ENCODE measurements at places on chromosomes 12 and 14.

DNA sequence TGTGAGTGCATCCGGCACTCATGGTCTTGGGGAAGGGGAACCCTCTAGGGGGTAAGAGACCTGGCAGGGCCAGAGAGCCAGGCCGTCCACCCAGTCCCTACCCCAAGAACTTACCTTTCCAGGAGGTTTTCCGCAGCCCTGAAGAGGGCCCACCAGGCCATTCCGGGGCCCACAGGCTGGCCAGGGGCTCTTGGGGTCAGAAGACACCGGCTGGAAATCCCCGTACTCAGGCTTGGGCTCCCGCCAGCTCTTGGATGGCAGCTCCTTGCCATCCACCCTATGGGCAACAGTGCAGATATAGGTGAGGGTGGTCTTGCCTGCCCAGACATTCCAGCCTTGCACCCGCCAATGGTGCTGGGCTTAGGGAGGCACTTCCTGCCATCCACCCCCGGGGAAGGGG lies 34.6 kb downstream of the NCKAP5L start:
- DNase-seq: no peak

DNA sequence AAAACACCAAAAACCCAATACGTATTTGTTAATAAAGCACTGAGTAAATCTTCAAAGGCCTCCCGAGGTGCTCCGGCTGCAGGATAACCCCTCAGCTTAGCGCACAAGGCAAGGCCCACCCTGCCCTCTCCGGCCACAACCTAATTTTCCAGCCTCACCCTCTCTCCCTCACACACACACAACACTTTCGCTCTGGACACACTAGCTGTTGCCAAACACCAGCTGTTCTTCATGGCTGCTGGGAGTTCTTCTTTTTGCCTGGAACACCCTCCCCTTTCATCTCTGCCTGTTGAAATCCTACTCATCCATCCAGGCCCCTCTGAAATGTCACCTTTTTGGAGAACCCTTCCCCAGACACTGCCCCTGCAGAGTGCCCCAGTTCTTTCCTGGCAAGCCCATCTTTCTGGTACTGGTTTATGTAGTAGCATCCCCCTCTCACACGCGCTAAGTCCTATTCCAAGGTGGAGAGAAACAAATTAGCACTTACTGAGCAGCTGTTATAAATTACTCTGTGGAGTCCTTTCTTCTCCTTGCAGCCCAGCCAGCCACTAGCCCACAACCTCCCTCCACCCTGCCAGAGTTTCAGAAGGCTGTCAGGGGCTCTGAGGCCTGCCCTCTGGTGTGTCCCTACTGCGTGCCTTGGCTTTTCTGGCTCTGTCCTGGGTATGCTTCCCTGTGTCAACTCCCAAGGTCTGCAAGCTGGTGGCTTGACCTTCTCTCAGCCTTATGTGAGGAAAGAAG lies 805 bp upstream of the CRACR2A start:
- peak; percentile 32 for DNase-seq

DNA sequence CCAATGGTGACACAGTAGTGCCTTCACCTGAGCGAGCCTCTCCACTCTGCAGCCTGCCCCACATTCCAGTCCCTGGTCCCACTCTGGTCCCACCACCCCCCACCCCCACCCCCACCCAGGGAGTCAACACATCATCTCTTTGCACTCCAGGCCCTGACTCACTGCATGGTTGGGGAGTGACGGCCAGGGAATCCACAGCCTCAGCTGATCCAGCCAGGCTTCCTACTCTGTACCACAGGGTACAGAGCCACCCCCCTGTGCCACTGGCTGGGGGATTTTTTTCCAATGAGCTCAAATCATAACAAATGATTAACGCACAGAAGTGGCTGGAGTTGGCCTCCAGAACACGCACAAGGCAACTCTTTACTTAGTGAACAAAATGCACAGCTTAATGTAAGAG lies 233.7 kb downstream of the NTF3 start:
- DNase-seq: no peak

- no peak for DNase-seq
Observed at GRCh38 chr12:50047693-50048250, 9.6 kb upstream of the ASIC1 start.

GRCh38 chr14:65070471-65070976 lies 31.8 kb downstream of the MAX start:
- peak; percentile 87 for DNase-seq

- DNase-seq: no peak
Observed at GRCh38 chr12:576615-577110, 86.6 kb downstream of the NINJ2 start.

DNA sequence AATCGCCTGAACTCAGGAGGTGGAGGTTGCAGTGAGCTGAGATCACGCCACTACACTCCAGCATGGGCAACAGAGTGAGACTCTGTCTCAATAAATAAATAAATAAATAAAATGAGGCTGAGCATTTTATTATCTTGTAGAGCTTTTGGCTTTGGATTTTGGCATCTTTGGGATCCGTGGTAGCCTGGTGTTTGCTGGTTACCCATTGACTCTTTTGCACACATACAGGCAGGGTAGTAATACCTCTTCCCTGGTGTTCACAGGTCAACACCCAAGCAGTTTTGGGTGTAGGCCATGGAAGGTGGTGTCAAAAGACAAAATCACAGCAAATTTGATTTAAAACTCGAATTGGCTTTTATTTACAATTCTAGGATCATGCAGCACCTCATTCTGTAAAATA lies 27.8 kb downstream of the ACACB start:
- no peak for DNase-seq

DNA sequence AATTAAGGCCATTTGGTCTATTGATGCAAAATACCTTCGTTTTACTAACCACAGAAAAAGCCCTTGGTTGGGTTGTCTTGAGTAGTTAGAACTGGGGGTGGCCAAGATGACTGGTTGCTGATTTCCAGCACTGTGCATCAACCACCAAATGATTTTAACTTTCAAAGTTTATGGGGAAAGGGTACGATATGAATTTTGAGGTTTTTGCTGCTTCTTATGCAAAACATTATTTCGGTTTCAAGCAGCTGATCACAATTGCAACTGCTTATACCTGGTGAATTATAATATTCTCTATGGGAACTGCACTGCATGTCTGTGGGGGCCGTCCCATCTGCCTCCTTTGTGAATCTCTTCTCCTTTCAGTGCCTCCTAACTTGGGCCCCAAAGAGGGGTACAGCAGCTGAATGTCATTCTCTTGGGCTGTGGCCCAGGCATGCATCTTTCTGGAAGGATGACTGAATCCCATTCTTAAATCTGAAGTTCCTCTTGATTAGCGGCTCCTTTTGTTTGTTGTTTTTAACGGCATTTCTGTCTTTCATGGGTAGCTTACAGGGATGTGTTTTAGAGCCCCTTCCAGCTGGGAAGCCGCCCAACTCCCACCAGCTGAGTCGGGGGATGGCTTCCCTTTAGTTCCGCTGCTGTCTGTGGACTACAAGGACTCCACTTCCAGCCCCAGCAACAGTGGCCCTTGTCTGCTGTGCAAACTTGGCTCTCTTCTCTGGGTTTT lies 479.8 kb downstream of the ZFP36L1 start:
- DNase-seq: no peak

GRCh38 chr12:126481688-126482087 lies 1416.5 kb downstream of the AACS start:
- no peak for DNase-seq

DNA sequence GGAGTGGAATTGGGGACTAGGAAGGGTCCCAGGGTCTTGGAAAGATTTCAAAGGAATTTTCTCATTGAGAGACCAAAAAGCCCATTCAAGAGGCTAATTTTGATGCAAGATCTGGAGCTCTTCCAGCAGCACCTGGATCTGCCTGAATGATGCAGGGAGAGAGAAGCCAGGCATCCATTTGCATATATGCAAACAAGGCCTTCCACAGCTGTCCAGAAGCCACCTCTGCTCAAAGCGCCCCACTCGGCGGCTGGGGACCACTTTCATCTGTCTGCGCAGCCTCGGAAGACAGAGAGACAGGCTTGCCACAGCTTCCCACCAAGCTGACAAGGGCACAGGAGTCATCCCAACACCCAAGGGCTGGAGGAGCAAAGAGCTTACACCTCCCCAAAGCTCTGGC lies 295.6 kb downstream of the DPF3 start:
- no peak for DNase-seq

DNA sequence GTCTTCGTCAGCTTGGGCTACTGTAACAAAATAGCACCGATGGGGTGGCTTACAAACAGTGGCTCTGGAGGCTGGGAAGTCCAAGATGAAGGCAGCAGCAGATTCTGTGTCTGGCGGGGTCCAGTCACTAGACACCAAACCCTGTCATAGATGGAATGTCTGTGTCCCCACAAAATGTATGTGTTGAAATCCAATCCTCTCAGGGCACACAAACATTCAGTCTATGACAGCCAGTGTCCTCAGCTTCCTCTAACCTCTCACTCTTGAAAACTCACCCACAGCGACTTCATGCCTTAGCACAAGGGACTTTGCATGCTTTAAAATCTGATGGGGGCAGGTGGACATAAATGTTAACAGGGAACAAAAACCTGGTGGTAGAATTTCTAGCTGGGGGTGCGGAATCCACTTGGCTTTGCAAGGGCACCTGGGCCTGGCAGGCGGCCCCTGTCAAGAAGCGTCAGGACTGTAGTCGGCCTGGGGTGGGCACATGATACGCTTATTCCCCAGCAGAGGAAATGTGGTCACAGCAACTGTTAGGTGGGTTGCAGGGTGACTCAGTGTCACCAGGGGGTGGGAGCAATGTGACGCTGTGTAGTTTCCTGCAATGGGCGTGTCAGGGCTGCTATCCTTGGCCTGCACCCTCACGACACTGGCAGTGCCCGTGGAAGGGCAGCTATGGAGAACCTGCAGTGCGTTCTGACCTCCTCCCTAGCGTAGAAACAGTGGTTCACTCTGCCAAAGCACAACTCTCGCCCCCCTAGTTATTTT lies 17.7 kb downstream of the RIN3 start:
- no peak for DNase-seq

DNA sequence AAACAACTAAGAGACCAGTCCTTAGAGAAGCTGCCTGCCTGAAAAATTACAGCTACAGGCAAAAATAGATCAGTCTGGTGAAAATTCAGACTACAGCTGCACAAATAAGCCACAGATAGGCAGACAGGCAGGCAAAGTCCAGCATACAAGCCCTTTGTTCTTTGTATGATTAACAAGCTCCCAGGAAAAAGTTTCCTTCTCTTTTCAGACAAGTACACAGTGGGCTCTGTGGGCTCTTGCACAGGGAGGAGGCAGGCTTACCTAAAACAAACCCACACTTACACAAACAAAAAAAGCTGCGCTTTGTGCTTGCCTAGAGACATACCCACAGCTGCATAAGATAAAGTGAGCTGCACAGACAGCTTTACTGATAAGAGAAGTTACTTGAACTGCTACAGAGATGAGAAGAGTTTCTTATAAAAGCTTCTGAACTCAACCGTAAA lies 7.7 kb downstream of the OR6C68 start:
- DNase-seq: no peak

- peak; percentile 100 for DNase-seq
Observed at GRCh38 chr14:105301103-105301914, 508 bp upstream of the BRF1 start.

DNA sequence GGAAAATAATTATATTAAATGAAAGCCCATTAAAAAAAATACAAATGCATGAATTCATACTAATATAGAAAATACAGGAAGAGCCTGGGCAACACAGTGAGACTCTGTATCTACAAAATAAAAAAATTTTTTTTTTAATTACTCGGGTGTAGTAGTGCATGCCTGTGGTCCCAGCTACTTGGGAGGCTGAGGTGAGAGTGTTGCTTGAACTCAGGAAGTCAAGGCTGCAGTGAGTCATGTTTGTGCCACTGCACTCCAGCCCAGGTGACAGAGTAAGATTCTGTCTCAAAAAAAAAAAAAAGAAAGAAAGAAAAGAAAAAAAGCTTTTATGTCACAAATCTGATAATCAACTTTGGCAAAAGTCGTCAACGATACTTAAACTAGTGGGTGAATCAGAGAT lies 80.6 kb upstream of the PLEKHA5 start:
- no peak for DNase-seq

GRCh38 chr14:72026536-72026935 lies 94.3 kb downstream of the RGS6 start:
- DNase-seq: no peak

DNA sequence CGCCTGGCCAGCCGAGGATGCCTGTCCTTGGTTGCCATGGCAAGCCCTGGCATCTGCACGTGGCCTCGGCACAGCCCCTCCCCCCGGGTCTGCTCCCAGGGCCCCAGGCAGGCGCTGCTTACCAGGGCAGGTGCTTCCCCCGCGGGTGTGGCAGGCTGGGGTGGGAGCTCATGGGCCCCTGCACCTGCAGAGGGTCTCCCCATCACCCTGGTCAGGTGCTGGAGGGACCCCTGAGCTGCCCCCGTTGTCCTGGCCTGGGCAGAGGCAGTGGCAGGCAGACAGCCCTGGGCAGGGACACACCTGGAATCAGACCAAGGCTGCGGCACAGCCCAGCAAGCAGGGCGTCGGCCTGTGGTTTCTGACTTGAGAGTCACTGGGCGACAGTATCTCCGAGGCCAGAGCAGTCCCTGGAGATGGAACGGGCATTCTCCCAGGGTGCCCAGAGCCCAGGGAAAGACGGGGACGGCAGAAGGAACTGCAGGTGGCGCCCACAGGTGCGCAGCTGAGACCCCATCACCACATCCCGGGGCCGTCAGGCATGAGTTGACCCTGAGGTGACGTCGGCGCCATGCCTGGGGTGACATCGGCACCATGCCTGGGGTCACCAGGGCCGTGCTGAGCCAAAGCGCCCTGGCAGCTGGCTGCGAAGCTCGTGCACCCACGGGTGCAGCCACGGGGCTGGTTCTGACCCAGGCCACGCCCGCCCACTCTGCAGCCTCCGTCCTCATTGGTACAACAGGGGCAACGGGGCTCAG lies 56.1 kb upstream of the FBRSL1 start:
- peak; percentile 69 for DNase-seq

DNA sequence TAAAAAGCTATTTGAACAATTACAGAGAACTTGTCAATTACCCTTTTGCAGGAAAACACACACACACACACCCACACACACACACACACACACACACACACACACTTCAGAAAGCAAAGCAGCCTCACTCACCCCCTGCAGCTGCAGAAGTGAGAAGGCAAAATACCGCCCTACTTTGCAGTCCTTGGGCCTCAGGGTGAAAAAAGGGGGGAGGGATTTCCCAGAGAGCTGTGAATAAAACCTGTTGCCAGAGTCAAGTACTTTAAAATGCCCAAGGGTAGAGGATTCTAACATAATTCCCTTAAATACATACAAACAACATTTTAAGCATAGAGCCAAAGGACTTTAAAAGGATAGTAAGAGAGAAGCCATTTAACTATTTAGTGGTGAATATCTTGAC lies 285.9 kb downstream of the MDGA2 start:
- no peak for DNase-seq

DNA sequence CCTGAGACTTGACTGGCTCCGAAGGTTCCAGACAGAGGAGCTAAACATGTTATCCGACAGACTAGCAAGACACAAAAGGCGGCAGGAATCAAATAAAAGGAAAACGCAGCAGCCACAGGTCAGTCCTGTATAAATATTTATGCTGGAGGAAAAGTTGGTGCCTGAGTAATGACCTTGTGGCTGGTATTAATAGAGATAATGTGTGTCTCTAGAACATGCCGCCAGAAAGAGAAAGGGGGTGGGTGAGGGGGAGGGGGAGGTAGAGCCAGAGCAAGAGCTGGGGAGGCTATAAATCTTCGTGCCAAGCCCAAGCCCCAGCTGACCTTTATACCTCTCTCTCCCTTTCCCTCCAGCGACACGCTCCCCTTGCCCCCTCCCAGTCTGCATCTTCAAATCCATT lies 590.4 kb downstream of the MED13L start:
- DNase-seq: no peak

All from left colon (tissue), 2 donors.